Glutamatergic neuron (in vitro differentiated cells): ENCODE measurements at places on chromosomes 7 and 10.

DNA sequence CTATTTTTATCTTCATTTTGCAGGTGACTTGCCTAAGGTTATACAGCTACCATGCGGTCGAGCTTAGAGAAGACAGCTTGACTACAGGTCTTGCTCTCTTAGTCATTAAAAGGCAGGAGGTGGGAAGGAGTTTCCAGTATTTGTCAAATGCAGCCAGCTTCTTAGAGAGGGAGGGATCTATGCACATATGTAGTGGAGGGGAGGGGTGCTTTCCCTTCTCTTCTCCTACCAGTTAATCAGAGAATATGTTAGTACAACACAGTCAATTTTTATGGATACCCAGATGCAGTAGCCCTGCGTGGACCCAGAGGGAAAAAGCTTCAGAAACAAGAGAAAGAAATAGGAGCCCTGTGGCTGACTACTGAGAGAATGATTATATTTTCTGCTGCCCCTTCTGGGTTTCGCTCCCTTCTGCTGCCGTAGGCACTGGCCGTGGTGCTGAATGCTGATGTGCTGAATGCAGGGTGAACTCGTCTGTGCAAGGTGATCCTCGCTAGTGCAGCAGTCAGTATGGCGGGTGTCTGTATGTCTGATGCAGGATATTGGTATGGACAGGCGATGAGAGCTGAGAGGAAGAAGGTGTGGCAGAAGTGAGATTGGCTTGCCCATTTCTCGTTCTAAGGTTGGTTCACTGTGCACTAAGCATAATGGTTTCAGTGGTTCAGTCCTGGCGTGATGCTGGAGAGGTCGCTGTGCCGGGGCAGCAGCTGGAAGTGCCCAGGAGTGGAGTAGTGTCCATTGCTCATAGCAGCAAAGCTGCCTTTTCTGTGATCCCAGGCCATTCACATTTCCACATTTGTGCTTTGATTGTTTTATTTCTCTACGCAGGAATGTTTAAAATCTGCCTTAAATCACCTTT, 189.2 kb upstream of the PODXL start:
- DNase-seq, result no peak

GRCh38 chr7:101923602-101923985, 106.2 kb downstream of the CUX1 start:
- no peak for DNase-seq

DNA sequence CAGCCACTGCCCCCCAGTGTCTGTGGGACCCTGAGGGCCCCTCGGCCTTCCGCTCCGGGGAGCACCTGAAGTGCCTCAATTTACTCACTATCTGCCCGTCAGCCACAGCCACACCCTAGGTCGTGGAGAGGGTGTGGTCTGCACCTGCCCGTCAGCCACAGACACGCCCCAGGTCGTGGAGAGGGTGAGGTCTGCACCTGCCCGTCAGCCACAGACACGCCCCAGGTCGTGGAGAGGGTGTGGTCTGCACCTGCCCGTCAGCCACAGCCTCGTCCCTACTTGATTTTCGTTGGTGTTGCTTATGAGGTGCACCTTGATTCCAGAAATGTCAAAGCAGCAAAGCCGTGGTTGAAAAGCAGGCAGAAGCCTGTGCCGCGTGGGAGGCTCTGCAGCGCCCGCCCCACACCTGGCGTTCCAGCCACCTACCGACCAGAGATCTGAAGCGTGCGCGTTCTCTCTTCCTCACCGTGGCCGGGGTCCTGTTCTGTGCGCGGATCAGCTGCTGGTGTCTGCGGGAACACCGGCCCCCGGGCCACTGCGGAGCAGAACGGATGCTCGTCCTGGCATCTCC, 101.6 kb downstream of the DYNC2I1 start:
- no peak for DNase-seq

DNA sequence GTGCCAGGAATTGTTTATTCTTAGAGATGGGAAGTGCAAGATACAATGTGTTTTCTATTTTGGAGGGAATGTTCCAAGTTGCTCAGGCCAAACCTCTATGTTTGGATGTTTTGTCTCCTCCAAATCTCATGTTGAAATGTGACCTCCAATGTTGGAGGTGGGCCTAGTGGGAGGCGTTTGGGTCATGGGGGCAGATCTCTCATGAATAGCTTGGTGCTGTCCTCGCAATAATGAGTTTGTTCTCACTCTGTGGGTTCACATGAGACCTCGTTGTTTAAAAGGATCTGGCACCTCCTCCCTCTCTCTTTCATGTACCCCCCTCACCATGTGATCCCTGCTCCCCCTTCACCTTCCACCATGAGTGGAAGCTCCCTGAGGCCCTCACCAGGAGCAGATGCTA, 8.3 kb upstream of the GDF10 start:
- DNase-seq, result no peak

DNA sequence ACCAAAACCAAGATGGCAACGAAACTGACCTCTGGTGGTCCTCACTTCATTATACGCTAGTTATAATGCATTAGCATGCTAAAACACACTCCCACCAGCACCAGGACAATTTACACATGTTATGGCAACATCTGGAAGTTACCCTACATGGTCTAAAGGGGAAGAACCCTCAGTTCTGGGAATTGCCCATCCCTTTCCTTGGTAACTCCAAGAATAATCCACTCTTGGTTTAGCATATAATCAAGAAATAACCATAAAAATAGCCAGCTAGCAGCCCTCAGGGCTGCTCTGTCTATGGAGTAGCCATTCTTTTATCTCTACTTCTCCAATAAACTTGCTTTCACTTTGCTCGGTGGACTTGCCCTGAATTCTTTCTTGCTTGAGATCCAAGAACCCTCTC, 191.1 kb downstream of the DOCK4 start:
- DNase-seq, result no peak

DNA sequence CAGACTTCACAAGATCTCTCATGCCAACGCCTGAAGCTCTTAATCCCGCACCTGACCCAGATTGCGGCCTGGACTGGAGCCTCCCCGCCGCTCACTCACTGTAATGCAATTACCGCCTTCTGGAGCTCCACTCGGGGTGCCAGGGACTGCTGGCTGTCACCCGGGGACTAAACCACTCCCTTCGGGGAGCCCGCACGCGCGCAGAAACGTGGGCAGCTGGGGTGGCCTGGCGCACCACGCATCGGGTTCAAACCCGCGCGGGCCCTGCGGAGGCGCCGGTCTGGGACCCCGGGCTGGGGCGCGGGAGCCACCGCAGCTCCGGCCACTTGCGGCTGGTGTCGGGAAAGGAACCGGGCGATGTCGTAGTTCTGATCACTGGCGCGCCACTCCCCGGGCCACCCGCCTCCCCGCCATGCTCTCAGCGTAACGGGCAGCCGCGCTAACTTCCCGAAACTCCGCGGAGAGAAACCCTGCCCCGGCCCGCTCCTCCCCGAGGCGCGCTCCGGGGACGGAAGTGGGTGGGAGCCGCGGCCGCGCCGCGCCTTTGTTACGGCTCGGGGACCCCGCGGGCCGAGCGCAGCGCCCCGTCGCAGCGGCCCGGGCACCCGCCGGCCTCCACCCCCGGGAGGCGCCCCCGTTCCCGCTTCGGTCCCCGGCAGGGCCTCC, 100.3 kb upstream of the SVIL start:
- DNase-seq, result peak; percentile 55

DNA sequence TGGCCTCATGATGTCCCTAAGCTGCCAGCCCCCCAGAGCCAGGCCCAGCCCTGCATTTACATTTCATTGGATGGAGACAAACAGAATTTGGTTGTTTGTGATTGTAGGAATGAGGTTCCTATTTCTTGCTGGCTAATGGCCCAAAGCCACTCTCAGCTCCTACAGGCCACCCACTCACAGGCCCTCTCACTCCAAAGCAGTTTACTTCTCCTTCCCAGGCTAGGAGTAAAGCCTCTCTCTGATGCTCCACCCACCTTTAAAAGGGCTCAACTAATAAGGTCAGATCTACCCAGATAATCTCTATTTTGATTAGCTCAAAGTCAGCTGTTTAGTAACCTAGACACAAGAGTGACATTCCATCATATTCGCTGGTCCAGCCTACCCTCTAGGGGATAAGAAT, 11.2 kb upstream of the CUZD1 start:
- DNase-seq, result no peak
